ENCODE measurements at places on chromosomes 5 and 9.

DNA sequence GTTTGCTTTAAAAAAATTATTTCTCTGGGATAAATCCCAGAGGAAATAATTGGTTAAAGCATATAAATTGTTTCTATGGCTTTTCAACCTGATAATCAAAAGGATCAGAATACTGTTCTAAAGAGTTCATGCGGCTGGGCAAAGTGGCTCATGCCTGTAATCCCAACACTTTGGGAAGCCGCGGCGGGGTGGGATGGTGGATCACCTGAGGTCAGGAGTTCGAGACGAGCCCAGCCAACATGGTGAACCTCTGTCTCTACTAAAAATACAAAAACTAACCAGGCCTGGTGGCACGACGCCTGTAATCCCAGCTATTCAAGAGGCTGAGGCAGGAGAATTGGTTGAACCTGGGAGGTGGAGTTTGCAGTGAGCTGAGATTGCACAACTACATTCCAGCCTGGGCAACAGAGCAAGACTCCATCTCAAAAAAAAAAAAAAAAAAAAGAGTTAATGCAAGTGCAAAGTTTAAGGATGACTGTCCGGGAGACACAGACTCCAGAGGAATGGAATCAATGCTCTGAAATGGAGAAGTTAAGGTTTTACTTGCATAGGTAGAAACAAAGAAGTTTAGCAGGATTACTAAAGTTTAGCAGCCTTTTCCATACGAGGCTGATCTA is 16.6 kb upstream of the GRHPR start:
- no peak for DNase-seq

DNA sequence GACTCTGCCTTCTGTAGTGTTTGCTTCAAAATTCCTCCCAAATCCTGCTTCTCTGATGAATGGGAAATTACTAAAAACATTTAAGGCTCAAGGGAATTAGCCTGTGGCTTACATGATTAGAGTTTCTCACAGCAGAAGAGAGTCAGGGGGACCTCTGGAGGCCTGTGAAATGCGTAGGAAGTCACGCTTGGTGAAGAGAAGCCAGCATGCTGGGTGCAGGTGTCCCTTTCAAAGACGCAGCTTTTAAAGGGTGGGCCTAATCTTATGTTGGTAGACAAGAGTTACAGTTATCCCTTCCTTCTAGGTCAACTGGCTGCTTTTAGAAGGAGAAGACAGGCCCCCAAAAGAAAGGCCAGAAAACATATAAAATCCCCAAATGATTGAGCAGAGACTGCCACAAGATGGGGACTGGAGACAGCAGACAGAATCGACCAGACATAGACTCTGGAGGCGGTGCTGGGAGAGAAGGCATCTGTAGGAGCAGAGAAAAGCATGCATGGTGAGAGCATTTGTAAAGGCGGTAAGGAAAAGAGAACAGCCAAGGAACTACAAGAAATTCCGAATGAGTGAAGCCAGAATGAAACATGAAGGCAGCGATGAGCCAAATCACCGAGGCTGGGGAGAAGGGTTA is 42.3 kb downstream of the B4GALT1 start:
- DNase-seq, result no peak

- DNase-seq, result no peak
Observed at GRCh38 chr5:110072651-110073050, 382.9 kb downstream of the MAN2A1 start.

DNA sequence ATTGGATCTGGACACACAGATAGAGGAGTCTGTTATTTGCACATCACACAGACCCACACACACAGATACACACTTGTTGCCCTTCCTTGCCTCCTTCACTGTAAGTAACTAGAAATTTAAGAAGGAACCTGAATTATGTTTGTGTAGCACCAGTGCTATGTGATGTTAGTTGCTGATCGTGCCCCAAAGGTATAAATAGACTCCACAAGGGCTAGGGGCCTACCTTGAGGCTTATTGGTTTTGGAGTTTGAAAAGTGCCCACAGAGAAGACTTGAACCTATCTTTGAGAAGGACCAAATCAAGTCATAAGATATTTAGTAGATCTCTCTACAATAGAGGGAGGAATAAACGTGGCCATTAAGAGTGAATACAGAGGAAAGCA is 8.8 kb upstream of the TGFBI start:
- no peak for DNase-seq

DNA sequence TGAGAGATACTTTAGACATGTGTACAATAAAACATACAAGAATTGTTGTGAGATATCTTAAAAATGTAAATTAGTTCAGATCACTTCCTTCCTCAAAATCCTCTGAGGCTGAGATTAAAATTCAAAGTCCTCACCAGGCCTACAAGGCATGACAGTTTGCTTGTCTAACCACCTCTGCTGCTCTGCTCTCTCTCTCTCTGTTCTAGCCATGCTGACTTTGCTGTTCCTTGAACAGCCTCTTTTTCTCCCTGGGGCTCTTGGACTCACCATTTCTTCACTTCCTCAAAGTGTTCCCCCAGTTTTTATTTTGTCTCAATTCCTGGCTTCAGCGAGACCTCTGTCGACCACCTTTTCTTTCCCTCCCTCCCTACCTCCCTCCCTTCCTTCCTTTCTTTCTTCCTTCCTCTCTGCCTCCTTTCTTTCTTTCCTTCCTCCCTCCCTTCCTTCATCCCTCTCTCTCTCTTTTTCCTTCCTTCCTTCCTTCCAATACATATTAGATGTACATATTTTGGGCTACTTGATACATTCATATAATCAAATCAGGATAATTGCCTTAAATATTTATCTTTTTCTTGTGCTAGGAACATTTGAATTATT is 27.0 kb downstream of the CATSPER3 start:
- DNase-seq, result peak; percentile 31

- no peak for DNase-seq
Observed at GRCh38 chr5:27727254-27727653, 688.9 kb upstream of the CDH9 start.

DNA sequence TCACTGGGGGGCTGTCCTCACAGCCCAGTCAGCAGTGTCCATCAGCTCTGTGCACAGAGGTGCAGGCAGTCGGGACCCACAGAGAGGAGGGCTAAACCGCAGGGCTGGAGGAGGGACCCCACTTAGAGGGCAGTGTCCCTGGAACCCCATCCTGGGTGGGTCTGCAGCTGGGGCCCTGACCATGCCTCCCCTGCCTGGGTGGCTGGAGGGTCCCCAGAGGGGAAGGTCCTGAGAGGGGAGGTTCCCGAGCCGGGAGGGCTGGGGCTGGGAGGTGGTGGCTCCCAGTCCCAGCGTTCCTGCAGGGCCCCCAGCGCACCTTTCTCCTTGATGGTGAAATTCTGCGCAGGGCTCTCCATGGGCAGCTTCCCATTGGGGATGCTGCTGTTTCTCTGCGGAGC is 32.7 kb downstream of the EXOC3 start:
- no peak for DNase-seq

GRCh38 chr5:22567983-22568382 is 285.2 kb downstream of the CDH12 start:
- DNase-seq, result no peak

GRCh38 chr5:98656125-98656795 is 117.2 kb upstream of the RGMB start:
- DNase-seq, result no peak

- no peak for DNase-seq
Observed at GRCh38 chr5:2542821-2543220, 208.7 kb downstream of the IRX2 start.

DNA sequence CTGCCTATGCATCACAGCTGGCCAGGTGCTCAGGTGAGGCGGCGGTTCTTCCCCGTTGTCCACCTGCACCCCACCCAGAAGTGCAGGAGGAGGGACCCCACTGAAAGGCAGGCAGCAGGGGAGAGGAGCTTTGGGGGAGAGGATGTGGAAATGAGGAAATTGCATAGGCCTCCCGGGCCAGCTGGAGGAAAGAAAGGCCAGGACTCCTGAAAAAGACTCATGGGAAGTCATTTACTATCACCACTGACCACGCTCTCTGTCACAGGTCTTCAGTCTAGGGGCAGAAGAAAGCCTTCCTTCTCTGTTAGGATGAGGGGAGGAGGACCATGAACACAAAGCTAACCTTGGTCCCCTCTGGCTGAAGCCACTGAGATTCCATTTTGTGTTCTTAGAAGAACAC is 28.1 kb downstream of the KCNMB1 start:
- no peak for DNase-seq

DNA sequence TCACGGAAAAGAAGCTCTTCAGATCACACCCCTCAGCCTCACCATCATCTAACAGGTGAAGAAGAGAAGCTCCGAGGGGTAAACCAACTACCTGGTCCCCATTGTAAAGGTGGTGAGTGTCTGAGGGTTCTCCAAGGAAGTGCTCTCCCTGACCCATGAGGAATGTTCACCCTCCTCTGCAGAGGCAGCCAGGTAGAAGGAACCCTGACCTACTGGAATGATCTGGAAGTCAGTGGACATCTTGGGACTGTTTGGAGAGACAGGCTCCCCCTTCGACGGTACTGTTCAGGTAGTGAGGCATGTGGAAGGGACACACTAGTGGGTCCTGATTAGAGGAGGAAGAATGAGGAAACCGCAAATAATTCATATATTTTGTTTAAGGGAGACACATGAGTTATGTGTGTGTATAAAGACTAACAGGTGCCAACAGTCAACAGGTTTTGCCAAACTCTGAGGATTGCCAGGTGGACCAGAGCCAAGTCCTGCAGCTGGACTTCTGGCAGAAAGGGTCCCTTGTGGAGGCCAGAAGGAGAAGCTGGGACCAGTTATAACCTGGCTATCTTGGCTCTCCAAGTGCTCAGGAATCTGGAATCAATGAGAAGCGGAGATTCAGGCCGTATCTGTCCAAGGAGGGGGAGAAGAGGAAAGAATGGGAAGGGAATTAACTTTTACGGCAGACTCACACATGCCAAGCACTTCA is 3.0 kb upstream of the ZBTB34 start:
- no peak for DNase-seq

DNA sequence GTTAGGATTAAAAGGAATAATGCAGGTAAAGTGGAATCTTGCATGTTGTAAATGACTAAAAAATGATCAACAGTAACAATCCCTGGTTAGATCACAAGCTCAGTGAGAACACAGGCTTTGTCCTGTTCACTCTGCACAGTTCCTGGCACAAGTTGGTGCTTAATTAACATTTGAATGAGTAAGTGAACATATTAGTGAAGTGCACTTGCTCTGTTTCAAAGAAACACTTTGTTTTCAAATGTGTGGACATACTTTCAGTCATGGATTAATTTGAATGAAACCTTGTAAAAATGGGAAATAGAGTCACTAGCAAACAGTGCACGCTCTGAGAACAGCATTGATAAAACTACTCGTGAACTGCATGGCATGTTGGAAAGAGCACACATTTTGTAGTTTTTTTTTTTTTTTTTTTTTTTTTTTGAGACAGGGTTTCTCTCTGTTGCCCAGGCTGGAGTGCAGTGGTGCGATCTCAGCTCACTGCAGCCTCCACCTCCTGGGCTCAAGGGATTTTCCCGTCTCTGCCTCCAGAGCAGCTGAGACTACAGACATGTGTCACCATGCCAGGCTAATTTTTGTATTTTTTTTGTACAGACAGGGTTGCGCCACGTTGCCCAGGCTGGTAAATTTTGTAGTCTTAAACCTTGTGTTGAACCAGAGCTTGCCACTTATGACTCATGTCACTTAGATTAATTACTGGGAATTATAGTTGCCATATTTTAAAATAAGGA is 159.9 kb downstream of the LURAP1L start:
- no peak for DNase-seq

DNA sequence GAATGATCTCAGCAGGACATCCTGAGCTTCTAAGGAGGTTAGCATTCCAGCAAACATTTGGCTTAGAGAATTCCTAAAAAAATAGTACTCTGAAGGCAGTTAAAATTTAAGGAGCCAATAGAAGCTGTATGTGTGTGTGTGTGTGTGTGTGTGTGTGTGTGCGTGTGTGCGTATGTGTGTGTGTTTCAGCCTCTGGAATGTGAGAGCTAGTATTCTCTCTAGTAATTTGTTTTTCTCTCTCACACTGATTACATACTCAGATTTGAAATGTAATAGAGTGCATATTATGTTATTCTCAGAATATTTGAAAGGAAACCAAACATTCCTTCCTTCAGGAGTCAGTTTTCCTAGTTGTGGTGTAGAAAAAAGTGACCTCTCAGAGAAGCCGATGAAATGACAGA is 279.6 kb downstream of the TMEM38B start:
- no peak for DNase-seq

DNA sequence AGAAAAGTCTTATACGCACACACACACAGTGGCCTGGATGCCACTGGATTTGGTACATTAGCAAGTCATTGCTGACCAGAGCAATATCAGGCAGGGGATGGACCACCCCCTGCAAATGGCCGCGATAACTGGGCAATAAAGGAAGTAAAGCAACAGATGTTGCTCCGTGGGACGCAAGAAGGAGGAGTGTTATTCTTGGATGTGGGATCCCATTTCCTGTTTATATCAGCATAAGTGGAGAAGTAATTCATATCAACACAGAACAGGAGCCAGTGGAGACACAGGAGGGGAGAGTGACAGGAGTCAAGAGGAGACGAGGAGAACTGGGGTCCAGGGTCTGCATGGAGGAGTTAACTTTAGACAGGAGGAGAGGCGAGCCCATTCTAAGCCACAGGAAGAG is 18.4 kb downstream of the RUFY1 start:
- DNase-seq, result no peak

- no peak for DNase-seq
Observed at GRCh38 chr5:102638316-102638715, 116.8 kb upstream of the PAM start.

- DNase-seq, result no peak
Observed at GRCh38 chr5:173535976-173536639, 80.3 kb downstream of the BOD1 start.

DNA sequence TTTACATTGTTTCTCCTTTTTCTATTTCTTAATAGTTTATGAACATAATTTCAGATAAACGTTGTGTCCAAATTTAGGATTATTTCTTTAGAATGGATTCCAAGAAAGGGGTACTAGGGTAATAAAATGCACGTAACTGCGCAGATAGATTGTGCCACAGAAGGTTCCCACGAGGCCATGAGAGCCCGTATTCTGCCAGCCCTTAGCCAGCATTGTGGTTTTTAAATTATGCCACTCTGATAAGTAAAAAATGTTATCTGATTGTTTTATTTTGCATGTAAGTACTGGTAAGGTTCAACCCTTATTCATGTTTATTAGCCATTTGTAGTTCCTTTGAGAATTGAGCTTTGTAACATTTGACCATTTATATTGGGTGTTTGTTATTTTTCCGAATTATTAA is 88.7 kb downstream of the PRKACG start:
- no peak for DNase-seq

DNA sequence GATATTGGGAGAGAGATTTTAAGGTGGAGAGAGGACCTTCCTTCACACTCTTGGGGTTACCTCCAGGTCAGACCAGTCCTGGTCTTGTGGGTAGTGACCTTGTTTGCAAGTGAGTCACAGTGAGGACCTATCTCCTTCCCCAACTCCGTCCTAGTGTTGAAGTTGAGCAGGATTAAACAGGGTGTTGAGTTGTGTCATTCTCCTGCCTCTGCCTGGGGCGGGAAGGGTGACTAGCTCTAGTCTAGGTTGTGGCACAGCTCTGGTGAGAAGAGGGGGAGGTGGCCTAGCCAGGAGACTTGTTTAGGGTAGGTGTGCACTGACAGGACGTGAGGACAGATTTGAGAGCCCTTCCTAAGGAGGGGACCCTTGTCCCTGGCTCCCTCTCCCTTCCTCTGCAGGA is 119.6 kb upstream of the PITX1 start:
- no peak for DNase-seq
